ENCODE measurements at places on chromosomes 3 and 15.

GRCh38 chr3:127141921-127142730 lies 50.8 kb upstream of the PRR23E start:
- DNase-seq = no peak

DNA sequence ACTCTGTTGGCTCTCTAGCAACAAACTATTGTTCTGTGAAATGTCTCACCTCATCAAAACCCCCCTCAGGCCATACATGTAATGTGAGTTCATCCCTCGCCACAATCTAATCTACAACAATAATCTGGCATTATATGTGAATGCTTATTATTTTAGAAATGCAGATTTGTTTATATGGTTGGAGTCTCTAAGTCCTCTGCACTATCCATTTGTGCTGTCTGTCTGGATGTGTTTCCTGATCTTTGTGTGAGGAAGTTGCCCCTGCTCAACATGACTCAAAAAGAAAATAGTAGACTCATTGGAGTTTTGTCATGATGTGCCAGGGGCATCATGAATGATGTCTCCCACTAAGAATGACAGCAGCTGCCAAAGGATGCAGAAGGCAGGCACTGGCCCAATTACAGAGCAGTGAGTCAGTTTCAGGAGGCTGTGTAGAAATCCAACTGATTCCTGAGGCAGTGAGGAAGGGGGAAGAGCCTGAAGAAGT lies 161.6 kb upstream of the PDZRN3 start:
- no peak for DNase-seq

- no peak for DNase-seq
Observed at GRCh38 chr3:148866261-148866660, 1.2 kb downstream of the CPA3 start.

- no peak for DNase-seq
Observed at GRCh38 chr3:17473761-17474160, 268.7 kb downstream of the TBC1D5 start.

DNA sequence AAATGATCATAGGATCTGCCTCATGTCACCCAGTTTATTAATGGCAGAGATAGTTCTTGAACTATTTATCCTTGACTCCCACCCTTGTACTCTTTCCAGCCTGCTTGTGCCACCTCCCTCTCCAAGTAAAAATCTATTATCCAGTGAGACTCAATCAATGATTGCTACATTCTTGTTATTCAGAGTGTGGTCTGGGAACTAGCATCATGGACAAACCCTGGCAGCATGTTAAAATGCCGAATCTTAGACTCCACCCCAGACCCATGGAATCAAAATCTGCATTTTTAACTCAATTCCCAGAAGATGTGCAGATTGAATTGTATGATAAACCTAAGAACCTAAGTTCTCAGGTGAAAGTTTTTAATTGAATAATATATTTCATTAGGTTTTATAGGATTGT lies 34.7 kb upstream of the PYDC2 start:
- DNase-seq = no peak

DNA sequence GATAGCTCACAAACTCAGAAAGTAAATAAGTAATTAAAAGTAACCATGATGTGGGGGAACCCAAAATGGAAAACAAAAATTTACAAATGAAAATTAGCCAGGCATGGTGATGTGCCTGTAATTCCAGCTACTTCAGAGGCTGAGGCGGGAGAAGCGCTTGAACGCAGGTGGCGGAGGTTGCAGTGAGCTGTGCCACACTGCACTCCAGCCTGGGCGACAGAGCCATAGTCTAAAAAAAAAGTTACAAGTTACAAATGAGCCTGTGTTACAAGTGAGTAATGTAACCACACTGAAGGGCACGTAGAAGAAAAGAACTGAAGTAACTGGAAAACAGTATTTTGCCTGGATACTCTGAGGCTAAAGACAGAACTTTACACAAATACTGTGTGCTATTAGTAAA lies 11.3 kb downstream of the EXOSC7 start:
- DNase-seq = no peak

GRCh38 chr15:54045397-54045796 lies 67.2 kb downstream of the UNC13C start:
- DNase-seq = no peak

- DNase-seq = no peak
Observed at GRCh38 chr3:196789885-196790359, 50.3 kb downstream of the PAK2 start.

DNA sequence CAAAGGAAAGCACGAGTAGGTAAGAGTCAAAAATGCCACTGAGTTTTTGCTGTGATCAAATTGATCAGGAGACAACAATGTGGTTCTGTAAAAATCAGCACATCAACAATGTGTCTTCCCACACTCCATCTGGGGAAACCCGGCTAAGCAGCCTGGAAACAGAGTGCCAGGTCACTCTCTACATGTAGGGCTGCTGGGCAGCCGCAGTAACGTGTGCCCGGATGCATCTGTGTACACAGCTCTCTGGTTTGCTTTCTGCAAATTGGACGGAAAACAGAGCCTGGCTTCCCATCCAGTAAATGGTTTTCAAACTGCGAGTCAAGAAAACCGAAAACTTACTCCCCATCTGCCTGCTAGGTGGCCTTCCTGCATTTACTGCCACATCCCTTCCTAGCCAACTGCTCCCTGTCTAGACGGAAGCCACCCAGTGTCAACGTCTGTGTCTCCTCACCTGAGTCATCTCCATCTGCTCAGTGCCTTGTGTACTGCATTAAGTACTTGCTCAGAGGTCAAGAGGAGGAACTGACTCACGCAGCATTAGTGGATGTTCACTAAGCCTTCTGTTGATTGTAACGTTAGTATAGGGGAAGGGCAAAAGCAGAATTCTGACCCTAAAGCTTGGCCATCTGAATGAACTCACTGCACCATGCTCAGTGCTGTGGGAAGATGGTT lies 124.1 kb downstream of the TJP1 start:
- no peak for DNase-seq

DNA sequence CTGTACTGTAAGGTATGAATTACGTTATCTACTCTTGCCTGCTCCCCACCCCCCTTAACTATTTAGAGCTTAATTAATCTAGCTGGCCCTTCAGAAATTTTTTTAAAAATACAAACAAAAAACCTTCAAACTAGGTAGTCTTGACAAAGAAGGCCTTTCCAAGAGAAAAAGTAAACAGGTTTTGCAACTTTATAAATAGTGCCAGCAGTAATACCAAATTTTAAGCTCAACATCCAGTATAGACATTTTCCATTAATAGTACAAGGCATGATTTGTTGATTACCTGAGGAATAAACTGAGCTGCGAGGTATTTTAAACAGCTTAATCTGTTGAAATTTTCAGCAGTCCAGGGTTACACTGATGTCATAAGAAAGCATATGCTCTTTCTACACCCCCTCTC lies 20.1 kb downstream of the STX19 start:
- no peak for DNase-seq

All from NCI-H1048 (cell line).